ENCODE measurements at places on chromosomes 2 and 18.

- DNase-seq: no peak
Observed at GRCh38 chr2:41878716-41879234, 169.0 kb upstream of the PKDCC start.

GRCh38 chr2:17608251-17608650 is 67.8 kb downstream of the VSNL1 start:
- DNase-seq: no peak

DNA sequence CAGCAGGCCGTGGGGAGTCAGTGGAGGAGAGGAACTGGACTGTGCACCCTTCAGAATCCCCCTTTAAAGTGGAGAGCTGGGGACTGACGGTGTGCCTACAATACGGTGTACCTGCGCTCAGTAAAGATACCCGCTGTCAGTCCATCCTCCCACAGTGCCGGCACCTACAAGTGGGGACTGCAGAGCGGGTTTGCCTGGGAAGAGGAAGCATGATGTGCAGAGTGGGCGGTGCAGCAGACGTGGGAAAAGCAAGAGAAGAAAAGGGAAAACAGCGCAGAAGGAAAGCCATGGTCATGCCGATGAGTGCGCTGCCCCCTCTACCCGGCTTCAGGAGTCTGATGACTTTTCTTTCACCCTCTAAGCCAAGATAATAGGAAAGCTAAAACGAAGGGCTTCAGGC is 148.0 kb downstream of the TPO start:
- no peak for DNase-seq

DNA sequence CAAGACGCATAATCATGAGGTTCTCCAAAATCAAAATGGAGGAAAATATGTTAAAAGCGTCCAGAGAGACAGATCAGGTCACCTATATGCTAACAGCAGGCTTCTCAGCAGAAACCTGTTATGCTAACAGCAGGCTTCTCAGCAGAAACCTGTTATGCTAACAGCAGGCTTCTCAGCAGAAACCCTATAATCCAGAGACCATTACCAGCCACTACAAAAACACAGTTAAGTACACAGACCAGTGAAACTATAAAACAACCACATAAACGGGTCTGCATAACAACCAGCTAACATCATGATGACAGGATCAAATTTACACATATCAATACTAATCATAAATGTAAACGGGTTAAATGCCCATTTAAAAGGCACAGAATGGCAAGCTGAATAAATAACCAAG is 1548.4 kb upstream of the TMEFF2 start:
- no peak for DNase-seq

DNA sequence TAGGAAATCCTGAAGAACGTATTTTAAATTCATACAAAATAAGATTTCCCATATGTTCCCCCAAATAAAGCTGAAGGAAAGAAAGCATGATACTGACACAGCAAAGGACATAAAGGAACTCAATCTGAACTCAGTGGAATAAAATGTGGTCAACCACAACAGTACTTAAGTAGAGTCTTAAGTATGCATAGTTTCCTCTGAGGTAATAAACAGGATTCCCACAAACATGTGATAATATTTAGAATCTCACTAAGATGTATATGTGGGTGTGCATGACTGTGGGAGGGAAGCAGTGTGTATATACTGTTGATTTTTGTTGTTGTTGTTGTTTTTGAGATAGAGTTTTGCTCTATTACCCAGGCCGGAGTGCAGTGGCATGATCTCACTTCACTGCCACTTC is 69.3 kb downstream of the NOL10 start:
- DNase-seq: no peak

DNA sequence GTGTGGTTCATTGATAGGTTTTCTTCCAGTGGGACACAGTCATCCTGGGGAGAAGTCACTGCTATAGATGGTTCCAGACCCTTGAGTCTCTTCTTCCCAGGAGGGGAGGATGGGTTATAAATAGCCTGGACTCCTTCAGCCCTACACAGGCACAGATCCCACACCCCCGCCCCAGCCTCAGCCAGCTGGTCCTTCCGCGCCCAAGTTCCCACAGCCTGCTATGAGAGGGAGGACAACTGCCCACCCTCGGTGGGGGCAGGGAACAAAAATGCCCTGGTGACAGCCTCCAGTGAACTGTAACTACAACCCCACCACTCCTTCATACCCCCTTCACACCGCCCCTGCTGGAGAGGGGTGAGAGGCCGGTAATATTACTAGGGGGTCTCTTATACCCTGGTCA is 3.2 kb downstream of the ZBTB7C start:
- no peak for DNase-seq

- DNase-seq: no peak
Observed at GRCh38 chr2:186532891-186533290, 46.8 kb downstream of the ZC3H15 start.

GRCh38 chr18:11953113-11953512 is 28.2 kb upstream of the IMPA2 start:
- DNase-seq: no peak

Measured in neural progenitor cell (in vitro differentiated cells).